Activated CD4-positive, alpha-beta memory T cell treated with anti-CD3 and anti-CD28 coated beads, Interleukin-2, amount 10 ng/mL, durations not matched to agents 7 days and 5 days (primary cell): ENCODE measurements at places on chromosomes 16 and 17. TPM values are rescaled to one million over a fixed set of nuclear protein-coding genes. Genes with fewer than 3 reads are reported as not detected.
A peak's percentile ranks its signal among the peaks of the same experiment; 100 is the strongest.

GRCh38 chr16:88591577-88592021 is 21.4 kb downstream of the ZC3H18 start:
- H3K4me3 ChIP-seq = peak overlapping the region; percentile 40
- H3K27ac ChIP-seq = peak overlapping the region; percentile 76
- H3K4me1 ChIP-seq = peaks cover 60% of the 10 kb centered on the region
- H3K27me3 ChIP-seq = no peaks in the 10 kb centered on the region

DNA sequence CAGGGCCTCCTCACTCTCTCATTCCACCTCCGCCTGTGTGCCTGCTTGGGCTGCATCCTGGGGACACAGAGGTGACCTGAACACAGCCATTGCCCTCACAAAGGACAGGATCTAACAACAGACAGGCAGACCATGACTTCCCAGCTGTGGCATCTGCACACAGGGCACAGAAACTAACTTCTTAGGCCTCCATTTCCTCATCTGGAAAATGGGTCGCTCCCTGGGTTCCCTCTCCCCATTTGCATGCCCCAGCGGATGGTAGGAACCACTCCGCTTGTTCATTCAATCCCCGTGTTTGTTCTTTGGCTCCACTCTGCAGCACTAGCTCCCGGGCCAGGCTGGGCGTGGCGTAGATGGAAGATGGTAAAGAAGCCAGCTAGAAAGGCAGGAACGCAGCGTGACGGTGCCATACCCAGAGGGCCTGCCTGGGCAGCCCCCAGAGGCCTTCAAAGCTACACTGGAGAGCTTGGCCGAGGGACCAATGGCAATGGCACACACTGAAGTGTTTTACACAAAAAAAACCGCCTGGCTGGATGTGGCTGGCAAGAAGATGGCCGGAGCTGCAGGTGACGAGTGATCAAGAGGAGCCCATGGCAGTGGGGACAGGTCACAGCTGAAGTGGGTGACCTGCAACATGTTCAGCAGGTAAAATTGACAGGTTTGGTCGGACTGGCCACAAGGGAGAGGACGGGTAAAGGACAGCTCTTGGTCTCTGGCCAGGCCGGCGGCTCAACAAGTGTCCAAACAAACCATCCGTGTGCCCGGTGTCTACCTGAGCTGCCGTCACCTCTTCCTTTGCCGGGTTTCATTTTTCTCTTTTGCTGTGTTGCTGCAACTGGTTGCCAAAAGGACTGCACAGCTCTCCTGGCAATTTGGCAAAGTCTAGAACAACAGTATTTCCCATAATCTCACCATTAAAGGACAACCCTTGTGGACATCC is 66.9 kb downstream of the SOCS1 start:
- DNase-seq = no peak
- peaks cover 2% of the 10 kb centered on the region for H3K36me3 ChIP-seq
- H3K27ac ChIP-seq = no peak overlapping the region
- H3K27me3 ChIP-seq = no peaks in the 10 kb centered on the region
- H3K4me3 ChIP-seq = no peak overlapping the region

GRCh38 chr16:10558746-10559641 is 21.4 kb downstream of the EMP2 start:
- no peak overlapping the region for H3K4me3 ChIP-seq
- DNase-seq = no peak
- H3K27ac ChIP-seq = no peak overlapping the region
- H3K27me3 ChIP-seq = peaks cover 19% of the 10 kb centered on the region

DNA sequence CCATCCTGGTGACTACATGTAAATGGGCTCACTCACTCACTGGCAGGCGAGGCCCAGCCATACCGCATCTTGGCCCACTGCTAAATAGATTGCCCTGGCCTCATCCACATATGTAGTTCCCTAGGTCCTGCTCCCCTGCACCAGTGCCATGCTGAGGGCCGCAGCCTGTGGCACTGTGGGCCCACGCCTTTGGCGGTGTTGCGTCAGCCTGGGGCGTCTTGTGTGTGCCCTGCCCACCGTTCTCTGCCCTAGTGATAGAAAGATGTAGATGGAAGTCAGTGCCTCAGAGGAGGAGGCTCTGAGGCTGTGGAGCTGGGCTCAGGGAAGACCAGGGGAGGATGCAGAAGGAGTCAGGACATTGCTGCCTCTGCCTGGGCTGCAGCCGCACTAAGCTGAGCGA is 18.9 kb downstream of the C17orf75 start:
- DNase-seq = no peak
- no peaks in the 10 kb centered on the region for H3K36me3 ChIP-seq

GRCh38 chr17:8290043-8290442 is 1.6 kb downstream of the RANGRF start:
- no peaks in the 10 kb centered on the region for H3K27me3 ChIP-seq
- no peak for DNase-seq
- peak overlapping the region; percentile 94 for H3K4me3 ChIP-seq

- DNase-seq = peak; percentile 43
- H3K27ac ChIP-seq = peak overlapping the region; percentile 84
- H3K36me3 ChIP-seq = peaks cover 43% of the 10 kb centered on the region
Observed at GRCh38 chr17:8151641-8152111, 528 bp downstream of the PER1 start.

DNA sequence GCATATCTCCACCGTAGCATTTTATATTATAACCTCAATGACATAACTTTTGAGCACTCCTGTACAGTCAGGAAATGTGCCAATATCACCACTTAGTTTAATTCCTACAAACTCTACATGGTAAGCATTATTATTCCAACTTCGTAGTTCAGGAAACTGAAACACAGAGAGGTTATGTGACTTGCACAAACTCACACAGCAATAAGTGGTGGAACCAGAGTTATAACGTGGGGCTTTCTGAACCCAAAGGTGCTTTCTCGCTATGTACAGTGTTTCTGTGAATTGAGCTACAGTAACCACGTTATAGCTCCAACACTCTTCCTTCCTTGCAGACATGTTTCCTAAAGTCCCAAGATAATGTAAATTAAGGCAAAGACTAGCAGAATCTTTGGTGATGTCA is 330.2 kb downstream of the GRIN2A start:
- no peaks in the 10 kb centered on the region for H3K4me1 ChIP-seq
- H3K27ac ChIP-seq = no peak overlapping the region
- H3K4me3 ChIP-seq = no peak overlapping the region
- H3K27me3 ChIP-seq = no peaks in the 10 kb centered on the region
- no peak for DNase-seq
- no peaks in the 10 kb centered on the region for H3K36me3 ChIP-seq

- H3K4me1 ChIP-seq = peaks cover 3% of the 10 kb centered on the region
- H3K27ac ChIP-seq = no peak overlapping the region
- no peaks in the 10 kb centered on the region for H3K36me3 ChIP-seq
- H3K27me3 ChIP-seq = peaks cover 17% of the 10 kb centered on the region
Observed at GRCh38 chr16:73033271-73033998, 14.5 kb downstream of the ZFHX3 start.

DNA sequence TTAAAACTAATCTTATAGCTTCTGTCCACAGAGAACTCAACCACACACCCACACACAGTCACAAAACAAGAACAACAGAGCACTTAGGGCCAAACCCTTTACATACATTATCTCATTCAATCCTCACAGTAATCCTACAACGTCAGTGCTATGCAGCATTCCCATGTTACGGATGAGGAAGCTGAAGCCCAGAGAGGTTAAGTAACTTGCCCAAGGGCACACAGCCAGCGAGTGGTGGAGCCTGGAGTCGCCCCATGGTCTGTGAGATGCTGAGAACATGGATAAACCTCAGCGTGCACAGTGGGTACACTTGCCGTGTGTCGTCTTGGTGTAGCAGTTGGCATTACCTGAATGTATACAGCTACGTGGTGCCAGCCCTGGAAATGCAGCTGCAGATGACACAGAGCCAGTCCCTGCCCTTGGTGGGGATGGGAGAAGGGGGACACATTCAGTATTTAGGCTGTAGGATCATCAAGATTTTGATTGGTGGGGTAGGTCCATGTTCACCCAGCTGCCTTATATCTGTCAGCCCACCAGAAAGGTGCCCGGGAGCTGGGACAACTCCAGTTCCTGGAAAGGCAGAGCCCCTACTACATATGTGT is 177.0 kb downstream of the IRF8 start:
- no peak for DNase-seq
- peaks cover 2% of the 10 kb centered on the region for H3K27me3 ChIP-seq
- no peak overlapping the region for H3K27ac ChIP-seq
- H3K36me3 ChIP-seq = no peaks in the 10 kb centered on the region
- H3K4me1 ChIP-seq = no peaks in the 10 kb centered on the region

DNA sequence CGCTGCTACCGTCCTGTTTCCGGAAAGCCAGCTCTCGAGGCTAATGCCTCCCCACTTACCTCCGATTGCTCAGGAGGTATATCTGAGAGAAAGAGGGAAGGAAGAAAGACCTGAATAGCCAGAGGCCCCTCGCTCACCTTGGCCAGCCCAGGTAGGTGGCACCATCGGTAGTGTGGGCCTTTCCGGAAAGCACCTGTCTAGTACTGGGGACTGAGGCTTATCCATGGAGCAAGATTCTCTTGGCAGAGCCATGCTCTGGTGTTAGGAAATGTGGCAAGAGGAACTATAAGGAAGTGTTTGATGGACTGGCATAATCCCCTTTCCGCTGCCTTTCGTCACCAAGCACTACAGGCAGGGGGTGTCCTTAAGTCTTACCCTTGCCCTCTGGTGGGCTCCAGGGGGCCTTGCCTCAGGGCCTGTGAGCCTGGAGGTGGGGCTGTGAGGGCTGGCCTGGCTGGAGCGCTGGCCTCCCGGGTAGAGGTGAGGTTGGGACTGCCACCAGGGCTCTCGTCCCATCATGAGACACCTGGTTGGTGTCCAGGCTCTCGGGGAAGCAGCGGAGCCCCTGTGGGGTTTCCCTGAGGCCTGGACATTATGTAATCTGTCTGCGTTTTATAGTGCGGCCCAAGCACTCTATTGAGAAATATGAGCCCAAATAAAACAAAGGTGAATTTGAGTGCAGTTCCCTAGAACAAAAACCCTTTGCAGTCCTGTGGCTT is 2.9 kb downstream of the CMIP start:
- H3K4me1 ChIP-seq = peaks cover 66% of the 10 kb centered on the region
- DNase-seq = no peak
- no peak overlapping the region for H3K27ac ChIP-seq
- peaks cover 35% of the 10 kb centered on the region for H3K36me3 ChIP-seq
- peaks cover 10% of the 10 kb centered on the region for H3K27me3 ChIP-seq
- H3K4me3 ChIP-seq = peak overlapping the region; percentile 83

GRCh38 chr16:87447323-87447722 is 45.5 kb downstream of the ZCCHC14 start:
- DNase-seq = no peak
- H3K36me3 ChIP-seq = peaks cover 4% of the 10 kb centered on the region
- peaks cover 2% of the 10 kb centered on the region for H3K27me3 ChIP-seq
- no peak overlapping the region for H3K27ac ChIP-seq

DNA sequence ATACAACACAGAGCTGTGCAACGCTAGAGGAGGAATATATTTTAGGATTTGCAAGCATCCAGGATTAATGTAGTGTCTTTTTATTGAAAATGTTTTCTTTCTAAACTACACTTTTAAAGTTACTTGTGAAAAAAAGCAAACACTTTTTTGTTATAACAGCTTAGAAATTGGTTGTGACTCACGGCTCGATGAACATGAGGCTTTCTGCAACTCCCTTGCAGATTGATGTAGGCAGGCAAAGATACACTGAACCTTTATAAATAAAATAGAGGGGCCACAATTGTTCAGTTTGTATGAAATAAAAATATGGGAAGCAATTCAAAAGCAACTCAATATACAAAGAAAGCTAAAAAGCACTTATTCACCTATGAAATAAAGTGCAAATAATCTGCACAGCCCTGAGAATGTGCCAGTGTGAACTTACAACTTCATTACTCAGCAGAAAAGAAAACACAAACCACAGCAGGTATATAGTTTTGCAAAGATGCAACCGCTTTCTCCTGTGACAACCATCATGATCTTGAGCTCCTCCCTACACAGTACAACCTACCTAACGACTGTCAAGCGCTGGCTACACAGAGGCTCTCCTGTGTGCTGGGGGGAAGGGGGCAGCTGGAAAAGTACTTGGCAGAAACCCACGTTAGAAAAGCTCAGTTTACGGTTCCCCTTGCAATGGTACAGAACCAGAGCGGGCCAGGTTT is 948 bp downstream of the LUC7L start:
- H3K36me3 ChIP-seq = peaks cover 30% of the 10 kb centered on the region
- H3K4me1 ChIP-seq = peaks cover 32% of the 10 kb centered on the region
- no peaks in the 10 kb centered on the region for H3K27me3 ChIP-seq
- peak overlapping the region; percentile 83 for H3K4me3 ChIP-seq
- DNase-seq = peak; percentile 41
- peak overlapping the region; percentile 87 for H3K27ac ChIP-seq

- no peaks in the 10 kb centered on the region for H3K36me3 ChIP-seq
- H3K27me3 ChIP-seq = no peaks in the 10 kb centered on the region
- H3K27ac ChIP-seq = no peak overlapping the region
- H3K4me1 ChIP-seq = no peaks in the 10 kb centered on the region
- DNase-seq = no peak
Observed at GRCh38 chr16:66020642-66021041, 345.8 kb upstream of the CDH5 start.

DNA sequence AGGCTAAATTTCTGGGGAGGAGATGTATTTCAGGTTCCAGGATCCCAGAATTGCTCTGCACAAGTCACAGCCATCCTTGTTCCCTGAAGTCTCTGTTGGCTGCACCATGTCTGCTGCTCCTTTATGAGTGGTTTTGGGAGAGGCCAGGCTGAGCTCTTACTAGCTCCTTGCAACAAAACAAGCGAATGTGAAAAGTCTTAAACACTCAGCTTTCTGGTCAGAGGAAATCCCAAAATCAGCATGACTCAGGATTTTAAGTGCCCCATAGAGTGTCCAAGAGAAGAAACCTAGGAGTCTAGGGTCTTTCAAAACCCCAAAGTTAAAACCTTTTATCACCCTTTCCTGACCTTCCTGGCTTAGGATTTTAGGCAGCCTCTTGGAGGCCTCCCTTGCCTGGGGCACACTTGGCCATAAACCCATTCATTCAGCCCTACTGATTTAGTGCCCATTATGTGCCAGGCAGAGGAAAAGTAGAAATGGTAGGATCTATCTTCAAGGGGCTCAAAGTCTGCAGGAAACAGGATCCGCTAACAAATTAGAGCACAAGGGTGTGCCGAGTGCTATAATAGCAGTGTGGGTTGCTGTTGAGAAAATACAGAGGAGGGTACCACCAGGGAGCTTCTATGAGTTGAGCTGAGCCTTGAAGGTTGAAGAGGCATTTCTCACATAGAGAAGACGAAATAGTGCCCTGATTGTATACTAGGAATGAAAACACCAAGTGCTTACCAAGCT is 36.9 kb downstream of the SOST start:
- peak overlapping the region; percentile 95 for H3K27ac ChIP-seq
- peak overlapping the region; percentile 94 for H3K4me3 ChIP-seq
- no peak for DNase-seq
- peaks cover 21% of the 10 kb centered on the region for H3K27me3 ChIP-seq
- peaks cover 7% of the 10 kb centered on the region for H3K36me3 ChIP-seq

GRCh38 chr16:27739606-27740357 is 189.8 kb downstream of the KATNIP start:
- no peak for DNase-seq
- H3K27ac ChIP-seq = no peak overlapping the region
- peaks cover 4% of the 10 kb centered on the region for H3K36me3 ChIP-seq
- no peaks in the 10 kb centered on the region for H3K4me1 ChIP-seq

GRCh38 chr17:15076991-15077663 is 188.0 kb downstream of the PMP22 start:
- H3K4me3 ChIP-seq = no peak overlapping the region
- H3K4me1 ChIP-seq = no peaks in the 10 kb centered on the region
- no peaks in the 10 kb centered on the region for H3K36me3 ChIP-seq
- no peaks in the 10 kb centered on the region for H3K27me3 ChIP-seq
- DNase-seq = no peak
- no peak overlapping the region for H3K27ac ChIP-seq

- H3K4me1 ChIP-seq = peaks cover 32% of the 10 kb centered on the region
- peaks cover 20% of the 10 kb centered on the region for H3K36me3 ChIP-seq
- H3K27ac ChIP-seq = peak overlapping the region; percentile 65
- DNase-seq = no peak
- H3K27me3 ChIP-seq = no peaks in the 10 kb centered on the region
Observed at GRCh38 chr16:740459-740763, 386 bp downstream of the CIAO3 start.

Gene ORMDL3
- 111 TPM for total RNA-seq

Gene TIMP2
- total RNA-seq = 3.3 TPM

Gene KRTAP4-4
- total RNA-seq = not detected
